Kidney tubule cell (primary cell): ENCODE measurements at places on chromosomes 4 and X.

DNA sequence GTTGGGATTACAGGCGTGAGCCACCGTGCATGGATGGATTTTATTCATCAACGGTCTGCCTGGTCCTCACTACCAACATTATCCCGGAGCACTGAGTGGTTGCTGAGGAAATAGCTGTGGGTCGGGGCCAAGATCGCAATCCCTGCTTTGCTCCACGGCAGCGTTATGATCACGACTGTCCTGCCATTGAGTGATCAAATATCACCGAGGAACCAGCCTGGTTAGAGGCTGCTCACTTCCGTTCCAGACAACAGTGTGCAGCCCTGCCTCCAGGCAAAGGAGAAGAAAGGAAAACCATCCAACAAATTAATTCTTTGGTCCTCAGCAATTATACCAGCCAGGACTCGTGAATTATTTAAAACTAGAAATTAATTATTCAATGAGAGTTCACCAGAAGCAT, 70.6 kb upstream of the TBL1X start:
- DNase-seq, result no peak

DNA sequence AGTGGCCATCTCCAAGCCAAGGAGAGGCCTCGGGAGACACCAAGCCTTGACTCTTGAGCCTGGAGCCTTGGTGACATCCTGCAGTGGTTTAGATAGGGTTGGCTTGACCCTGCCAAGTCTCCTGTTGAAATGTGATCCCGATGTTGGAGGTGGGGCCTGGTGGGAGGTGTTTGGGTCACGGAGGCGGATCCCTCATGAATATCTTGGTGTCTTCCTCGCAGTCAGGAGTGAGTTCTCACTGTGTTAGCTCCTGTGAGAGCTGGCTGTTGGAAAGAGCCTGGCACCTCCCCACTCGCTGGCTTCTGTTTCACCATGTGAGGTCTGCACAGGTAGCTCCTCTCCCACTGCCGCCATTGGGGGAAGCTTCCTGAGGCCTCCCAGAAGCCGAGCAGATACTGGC, 38.8 kb downstream of the ADRA2C start:
- DNase-seq, result no peak

DNA sequence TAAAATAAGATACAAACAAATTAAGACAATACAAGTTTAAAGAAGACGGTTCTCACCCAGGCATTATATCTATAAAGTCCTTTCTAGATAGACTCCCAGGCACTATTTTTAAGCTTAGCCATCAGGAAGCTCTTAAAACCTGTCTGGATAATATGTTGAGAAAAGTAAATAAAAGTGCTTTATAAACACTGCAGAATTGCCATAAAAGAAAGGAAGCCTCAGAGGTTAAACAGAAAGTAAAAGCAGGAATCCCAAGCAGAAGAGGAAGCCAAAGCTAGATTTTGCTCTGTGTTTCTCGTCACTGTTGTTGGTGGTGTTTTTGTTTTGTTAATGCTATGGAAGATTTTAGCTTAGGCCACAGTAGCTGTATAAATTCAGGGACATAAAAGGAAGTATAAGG, 1267.3 kb downstream of the PCDH19 start:
- no peak for DNase-seq

DNA sequence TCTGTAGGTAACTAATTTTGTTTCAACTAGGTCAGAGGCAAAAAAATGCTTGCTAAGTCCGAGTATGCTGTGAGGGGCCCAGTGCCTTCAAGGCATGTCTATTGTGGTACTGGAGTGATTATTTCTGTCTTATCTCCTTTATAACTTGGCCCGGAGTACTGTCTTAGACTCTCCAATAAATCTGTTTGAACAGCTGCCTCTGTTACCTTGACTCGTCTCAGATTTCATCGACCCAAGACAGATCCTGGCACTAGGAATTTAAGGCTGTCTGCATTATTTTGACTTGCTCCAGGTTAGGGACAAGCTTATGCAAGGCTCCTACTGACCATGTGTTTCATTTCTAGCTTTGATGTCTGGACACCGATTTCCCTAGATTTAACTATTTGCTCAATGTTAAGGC, 41.1 kb upstream of the NKAP start:
- DNase-seq, result no peak

GRCh38 chr4:155889946-155890345, 13.6 kb upstream of the TDO2 start:
- no peak for DNase-seq

DNA sequence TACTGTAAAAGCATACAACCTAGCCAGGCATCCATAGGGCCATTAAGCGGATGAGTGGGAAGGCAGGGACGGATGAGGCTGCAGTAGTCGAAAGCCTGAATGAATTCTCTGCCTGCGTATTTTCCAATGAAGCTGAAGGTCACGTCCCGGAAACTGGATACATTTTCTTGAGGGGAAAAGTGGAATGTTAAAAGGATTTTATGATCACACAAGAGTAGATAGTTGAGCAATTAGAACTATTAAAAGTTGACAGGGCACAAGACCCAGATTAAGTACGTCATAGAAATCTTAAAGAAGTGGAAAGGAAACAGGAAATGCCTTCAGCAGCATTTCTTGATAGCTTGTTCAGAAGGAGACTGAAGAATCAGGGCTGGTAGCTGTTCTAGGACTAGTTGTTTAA, 98.3 kb upstream of the CXXC4 start:
- no peak for DNase-seq

GRCh38 chrX:8049827-8050226, 121.2 kb downstream of the VCX2 start:
- DNase-seq, result no peak

DNA sequence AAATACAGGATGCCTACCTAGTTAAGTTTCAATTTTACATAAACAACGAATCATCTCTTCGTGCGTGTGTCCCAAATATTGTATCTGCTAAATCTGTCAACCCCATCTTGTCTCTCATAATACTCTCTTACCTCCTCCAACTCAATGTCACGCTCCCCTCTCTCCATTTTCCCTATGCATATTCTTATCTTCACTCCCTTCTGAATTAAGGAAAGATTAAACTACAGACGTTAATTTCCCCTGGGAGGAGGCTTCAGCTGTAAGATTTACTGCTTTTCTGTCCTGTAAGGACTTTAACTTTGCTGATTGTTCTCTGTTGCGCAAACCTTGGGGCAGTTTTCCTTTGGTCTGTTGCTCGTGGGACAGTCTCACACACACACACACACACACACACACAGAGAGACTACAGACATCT, 455 bp upstream of the ABCB7 start:
- peak; percentile 24 for DNase-seq

GRCh38 chr4:95508421-95508820, 40.4 kb downstream of the UNC5C start:
- DNase-seq, result no peak

- DNase-seq, result no peak
These were observed 552.0 kb downstream of the STIM2 start for GRCh38 chr4:27412613-27413012.

- DNase-seq, result no peak
These were observed 288.1 kb upstream of the PCDH10 start for GRCh38 chr4:132860976-132861375.

DNA sequence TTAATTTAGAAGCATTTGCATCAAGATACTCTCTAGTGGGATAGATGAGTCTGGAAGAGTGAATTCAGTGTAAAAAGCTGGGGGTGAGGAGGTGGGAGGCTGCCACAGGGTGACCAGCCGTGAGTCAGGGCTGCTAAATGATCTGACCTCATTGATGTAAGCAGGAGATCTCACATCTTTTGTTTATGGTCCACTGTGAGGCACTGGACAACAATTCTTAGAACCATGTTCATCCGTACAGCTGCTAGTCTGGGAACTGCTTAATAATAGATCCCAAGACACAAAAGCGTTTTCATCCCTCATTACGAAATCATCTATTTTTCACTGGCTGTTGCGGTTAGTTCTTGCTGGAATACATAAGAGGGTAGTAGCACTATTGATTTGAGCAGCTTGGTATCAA, 14.1 kb downstream of the KLF3 start:
- DNase-seq, result peak; percentile 70

- DNase-seq, result no peak
These were observed 62.5 kb upstream of the PDHA1 start for GRCh38 chrX:19281256-19281655.

DNA sequence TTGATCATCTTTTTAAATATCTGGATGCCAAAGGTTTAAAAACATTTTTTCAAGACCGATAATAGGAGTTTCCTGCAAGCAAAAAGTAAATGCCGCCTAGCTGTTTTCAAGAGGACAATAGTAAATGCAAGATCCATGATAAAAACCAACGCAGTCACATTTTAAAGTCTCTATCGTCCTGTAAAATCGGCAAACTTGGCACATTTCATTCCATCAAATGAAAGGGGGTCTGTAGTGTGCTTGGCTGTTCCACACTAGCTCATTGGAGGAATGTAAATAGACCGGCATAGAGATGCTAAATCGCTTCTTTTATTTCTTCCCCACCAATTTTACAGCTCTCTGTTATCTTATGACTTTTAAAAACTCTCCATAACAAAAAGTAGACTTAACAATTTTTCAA, 202.2 kb downstream of the NLGN4X start:
- no peak for DNase-seq

DNA sequence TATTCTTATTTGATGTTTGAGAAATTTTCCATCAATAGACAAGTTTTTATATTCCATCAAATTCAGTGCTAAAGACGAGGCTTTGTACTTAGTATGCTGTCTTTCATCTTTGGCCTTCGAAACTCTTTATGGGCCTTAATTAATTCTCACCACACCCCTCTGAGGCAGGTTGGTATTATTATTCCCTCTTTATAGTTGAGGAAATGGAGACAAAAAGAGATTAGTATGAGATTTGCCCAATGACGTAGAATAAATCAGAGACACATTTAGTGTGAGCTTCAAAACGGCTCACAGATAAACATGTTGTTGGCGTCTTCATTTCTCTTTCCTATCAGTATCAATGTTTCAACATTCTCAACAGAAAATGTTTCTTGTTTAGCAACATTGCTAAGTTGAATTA, 35.9 kb upstream of the PTPN13 start:
- DNase-seq, result no peak

- DNase-seq, result peak; percentile 33
These were observed 14.8 kb downstream of the PDK3 start for GRCh38 chrX:24479924-24480323.

DNA sequence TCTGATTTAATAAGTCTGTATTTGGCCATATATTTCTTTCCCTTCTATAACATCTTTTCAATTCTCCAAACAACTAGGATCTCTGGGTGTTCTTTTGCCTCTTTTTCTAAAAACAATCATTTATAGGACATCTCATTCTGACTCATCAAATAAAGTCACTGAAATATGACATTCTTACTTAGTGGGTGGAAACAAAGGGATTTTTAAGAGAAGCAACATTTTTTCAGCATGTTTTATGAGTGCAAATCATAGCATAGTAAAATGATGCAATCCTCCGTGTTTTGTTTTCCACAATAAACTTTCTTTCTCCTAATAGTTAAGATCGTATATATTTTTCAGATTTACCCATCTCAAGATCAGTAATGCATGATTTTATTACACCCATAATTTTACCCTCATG, 179.8 kb downstream of the SPCS3 start:
- DNase-seq, result peak; percentile 28

GRCh38 chrX:124555036-124555595, 208.8 kb downstream of the SH2D1A start:
- DNase-seq, result peak; percentile 54

DNA sequence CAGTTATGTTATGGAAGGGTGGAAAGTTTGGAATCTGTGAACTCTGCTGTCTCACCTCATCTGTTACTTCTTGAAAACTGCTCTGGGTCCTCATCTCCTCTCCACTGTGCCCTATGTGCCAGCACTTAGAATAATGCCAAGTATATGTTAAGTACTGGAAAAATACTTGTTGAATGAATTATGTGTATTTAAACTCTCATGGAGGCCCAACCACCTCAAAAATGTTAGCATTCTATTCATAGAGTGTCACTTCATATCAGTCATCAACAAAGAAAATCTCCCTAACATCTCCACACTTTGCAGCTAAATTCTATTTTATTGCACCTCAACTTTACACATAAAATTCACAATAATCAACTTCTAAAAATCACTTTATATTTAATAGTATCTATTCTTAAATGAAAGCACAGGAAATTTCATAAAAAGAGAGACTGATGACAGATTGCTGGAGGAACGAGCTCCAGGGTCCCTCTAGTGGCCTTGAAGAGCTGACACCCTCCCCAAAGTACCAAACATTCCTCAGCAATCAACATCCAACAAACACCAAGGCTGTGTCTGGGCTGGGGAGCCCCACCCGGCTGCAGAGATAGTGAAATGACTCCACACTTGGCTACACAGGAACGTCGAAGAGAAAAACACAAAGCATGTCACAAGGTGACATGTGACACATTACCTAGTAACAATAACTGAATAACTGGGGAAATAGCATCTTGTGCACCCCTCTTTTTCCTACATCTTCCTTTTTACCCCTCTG, 45.8 kb downstream of the SLC39A8 start:
- peak; percentile 68 for DNase-seq

GRCh38 chrX:68827848-68828624, 785 bp upstream of the EFNB1 start:
- DNase-seq, result peak; percentile 79

GRCh38 chr4:54677416-54677815, 19.7 kb downstream of the KIT start:
- DNase-seq, result no peak

- peak; percentile 76 for DNase-seq
These were observed 9.8 kb upstream of the TIGD2 start for GRCh38 chr4:89101256-89102161.

DNA sequence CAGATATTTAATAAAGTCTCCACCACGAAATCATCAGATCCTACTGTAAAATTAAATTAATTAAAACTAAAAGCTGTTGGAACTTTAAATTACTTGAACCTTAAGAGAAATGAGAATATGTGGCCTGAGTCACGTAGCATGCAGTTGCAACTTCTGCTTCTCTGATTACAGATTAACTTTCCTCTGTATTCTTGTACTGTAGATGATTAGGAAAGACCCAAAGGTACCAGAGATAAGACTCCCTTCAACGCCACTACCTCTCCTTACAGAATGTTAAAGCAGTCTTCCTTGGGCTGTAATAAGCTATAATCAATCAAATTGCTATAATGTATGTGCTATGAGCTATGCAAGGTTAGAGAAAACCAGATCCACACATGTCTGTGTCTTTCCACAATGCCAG, 47.9 kb downstream of the FAM13A start:
- DNase-seq, result peak; percentile 62

GRCh38 chr4:78599931-78600375, 48.4 kb downstream of the ANXA3 start:
- DNase-seq, result no peak

GRCh38 chr4:128346054-128346716, 58.6 kb upstream of the PGRMC2 start:
- no peak for DNase-seq

GRCh38 chr4:144374065-144374464, 233.5 kb upstream of the GYPA start:
- no peak for DNase-seq

DNA sequence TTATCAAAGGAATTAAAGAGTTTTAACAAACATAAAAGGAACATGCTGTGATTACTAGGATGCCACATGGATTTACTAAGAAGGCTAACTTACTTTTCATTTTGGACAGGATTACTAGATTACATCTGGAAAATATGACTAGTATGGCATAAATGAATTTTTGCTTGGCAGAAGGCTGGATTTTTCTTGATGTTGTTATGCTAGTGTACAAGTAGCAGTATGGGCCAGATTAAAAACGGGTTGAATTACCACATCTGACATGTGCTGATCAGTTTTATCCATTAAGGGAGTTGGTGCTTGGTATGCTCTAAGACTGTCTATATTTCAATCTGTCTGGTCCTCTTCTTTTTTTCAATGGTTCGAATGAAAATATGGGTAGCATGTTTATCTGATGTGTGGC, 70.5 kb downstream of the JADE1 start:
- no peak for DNase-seq
